ENCODE measurements at places on chromosomes 1 and 21.

GRCh38 chr1:56525489-56526041 is 53.8 kb downstream of the PLPP3 start:
- DNase-seq, result peak; percentile 11

GRCh38 chr1:222950892-222951291 is 136.1 kb downstream of the DISP1 start:
- DNase-seq, result no peak

DNA sequence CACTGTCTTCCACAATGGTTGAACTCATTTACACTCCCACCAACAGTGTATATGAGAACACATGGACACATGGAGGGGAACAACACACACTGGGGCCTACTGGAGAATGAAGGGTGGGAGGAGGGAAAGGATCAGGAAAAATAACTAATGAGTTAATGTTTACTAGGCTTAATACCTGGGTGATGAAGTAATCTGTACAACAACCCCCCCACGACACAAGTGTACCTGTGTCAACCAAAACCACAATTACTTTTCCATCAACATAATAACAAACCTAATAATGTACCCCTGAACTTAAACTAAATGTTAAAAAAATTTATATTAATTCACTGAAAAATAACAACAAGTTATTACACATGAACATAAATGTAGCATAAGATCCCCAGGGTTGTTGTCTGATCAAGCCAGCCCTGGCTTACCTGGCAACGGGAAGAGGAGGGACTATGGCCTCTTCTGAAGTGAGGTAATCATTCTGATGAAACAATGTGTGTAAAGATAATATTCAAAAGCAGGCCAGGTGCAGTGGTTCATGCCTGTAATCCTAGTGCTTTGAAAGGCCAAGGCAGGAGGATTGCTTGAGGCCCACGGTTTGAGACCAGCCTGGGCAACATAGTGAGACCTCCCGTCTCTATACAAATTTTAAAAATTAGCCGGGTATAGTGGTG is 40.8 kb upstream of the HEATR1 start:
- no peak for DNase-seq

DNA sequence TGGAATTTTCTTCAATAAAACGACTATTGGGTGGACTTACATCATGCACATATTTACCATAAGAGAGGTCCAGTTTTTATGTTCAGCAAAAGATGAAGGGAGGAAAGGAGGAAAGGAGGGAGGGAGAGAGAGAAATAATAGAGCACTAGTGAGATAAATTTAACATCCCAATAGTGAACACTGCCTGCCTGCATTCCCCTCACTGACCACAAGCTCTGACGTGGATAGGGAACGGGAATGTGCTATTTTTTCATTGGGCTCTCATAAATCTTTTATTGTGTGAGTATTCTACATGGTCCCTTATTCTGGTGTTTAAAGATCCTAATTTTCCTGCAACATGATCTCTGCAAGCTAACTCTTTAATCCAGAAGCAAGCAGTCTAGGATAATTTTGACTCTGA is 82.1 kb downstream of the TTC3 start:
- no peak for DNase-seq

- DNase-seq, result no peak
Observed at GRCh38 chr1:184937729-184938128, 36.6 kb downstream of the NIBAN1 start.

GRCh38 chr1:114080511-114081436 is 72.9 kb downstream of the SYT6 start:
- no peak for DNase-seq

DNA sequence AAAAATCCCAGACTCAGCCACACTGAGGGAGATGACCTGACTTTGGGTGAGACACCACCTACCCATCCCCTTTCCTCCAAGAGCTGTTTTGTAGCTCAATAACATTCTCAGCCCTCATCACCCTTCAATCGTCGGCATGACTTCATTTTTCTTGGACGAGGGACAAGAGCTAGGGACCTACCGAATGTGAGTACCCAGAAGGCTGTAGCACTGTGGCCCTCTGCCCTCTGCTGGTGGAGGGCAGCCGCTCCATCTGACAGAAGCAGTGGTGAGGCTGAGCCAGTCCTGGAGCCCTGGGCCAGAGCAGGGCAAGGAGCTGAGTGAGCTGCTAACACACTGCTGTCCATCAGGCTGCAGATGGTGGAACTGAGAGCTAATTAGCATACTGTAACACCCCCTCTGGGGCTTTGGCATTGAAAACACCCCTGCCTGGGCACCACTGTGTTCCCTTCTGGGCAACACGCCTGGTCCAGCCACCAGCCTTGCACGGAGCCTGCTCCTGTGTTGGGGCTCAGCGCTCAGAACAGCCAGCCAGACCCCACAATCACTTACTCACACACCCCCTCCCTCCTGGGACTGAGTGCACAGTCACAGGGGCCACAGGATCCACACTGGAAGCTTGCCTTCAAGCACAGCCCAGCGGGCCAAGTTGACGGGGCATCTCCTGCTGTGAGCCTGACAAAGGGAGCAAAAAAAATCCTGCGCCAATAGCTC is 18.3 kb upstream of the ALPL start:
- DNase-seq, result no peak

DNA sequence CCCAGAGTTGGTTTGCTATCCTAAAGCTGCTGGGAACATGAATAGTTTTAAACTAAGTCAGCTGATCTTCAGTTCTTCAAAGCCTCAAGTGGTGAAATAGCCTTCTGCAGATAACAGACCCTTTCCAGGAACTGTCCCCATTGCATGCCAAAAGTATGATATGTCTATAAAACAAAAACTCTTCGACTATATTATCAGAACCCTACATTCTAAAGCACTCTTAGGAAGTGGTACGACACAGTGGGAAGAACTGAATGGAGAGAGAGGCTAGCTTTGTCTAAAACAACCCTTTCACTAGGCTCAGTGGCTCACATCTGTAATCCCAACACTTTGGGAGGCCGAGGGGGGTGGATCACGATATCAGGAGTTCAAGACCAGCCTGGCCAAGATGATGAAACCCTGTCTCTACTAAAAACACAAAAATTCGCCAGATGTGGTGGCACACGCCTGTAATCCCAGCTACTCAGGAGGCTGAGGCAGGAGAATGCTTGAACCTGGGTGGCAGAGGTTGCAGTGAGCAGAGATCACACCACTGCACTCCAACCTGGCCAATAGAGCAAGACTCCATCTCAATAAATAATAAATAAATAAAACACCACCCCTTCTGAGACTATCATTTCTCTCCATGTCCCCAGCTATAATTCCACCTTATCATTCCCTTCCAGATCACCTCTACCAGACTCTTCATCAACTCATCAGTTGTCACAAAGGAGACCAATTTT is 2.2 kb upstream of the FRRS1 start:
- no peak for DNase-seq

DNA sequence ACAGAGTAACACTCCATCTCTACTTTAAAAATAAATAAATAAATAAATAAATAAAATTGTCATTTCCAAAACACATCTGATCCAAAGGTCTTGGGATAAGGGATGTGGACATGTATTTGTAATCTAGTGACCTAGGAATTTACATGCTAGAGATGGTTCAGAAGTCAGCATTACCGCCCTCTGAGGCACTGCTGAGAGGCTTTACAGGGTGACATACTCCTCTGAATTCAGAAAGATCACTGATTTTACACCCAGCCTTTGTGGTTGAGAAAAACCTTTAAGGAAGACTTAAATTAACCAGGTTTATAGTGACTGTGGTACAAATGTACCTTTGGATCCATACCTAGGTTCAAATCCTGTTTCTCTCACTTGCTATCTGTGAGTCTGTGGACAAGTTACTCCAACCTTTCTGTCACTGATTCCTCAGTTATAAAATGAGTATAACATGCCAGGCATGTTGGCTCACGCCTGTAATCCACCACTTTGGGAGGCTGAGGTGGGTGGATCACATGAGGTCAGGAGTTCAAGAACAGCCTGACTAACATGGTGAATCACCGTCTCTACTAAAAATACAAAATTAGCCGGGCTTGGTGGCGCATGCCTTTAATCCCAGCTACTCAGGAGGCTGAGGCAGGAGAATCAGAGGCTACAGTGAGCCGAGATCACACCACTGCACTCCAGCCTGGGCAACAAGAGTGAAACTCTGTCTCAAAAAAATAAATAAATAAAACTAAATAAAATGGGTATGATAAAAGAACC is 20.1 kb downstream of the OSBPL9 start:
- DNase-seq, result no peak

DNA sequence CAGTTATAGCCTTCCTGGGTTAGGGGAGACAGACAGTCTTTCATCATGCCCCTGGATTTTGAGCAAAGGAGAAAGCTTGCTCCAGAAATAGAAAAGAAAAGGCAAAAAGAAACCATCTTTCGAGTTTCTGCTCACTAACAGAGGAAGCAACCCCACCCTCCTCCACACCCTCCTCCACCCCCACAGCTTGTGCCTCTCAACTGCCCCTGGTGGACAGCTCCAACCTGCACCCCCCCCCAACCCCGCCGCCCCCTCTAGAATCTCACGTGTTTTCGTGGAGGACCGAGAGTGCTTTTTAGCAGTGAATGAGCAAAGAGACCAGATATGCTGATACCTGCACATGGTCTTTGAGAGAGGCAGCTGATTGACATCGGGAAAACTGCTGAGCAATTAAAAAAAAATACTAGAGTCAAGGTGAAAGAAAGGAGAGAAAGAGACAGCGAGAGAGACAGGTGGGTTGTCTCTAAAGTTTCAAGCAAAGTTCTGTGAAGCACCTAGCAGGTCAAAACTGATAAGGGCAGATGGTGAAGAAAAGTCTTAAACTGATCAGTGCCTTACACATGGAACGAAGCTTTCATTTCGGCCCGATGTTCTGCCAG is 358.3 kb downstream of the KIF26B start:
- DNase-seq, result peak; percentile 29

- DNase-seq, result no peak
Observed at GRCh38 chr1:67469431-67469830, 39.2 kb upstream of the SERBP1 start.

- no peak for DNase-seq
Observed at GRCh38 chr1:112672009-112672408, 2.5 kb upstream of the MOV10 start.

GRCh38 chr1:15605398-15606383 is 11.6 kb upstream of the DDI2 start:
- no peak for DNase-seq

- no peak for DNase-seq
Observed at GRCh38 chr1:244272471-244273261, 179.0 kb downstream of the ADSS2 start.

DNA sequence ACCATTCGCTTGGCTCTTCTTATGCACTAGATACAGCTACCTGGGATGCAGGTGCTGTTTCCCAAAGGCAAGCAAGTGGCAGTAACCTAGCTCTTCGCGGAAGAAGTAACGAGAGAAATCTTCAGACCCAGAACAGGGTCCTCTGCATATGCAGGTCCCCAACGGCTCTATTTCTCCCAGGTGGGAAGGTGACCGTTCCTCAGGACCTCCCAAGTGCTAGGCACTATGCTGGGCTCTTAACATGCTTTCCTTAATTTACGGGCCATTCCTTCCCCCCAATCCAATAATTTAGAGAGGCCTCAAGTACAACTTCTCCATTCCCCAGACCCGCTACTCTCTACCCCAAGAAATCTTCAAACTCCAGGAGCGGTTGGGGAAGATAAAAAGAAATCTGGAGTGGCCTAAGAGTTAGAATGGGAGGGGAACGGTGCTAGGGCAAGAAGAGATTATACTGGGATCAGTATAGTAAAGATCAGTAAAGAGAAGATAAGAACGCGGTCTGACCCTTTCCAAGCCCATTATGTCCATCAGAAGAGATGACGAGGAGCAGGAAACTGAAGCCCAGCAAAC is 410 bp downstream of the TXNDC12 start:
- DNase-seq, result no peak

- no peak for DNase-seq
Observed at GRCh38 chr1:78619803-78620579, at the start of gene IFI44L. Gene IFI44L, plus strand, starts transcription at chr1:78620448. Its CDS starts 7,468 bp downstream, at chr1:78627916.

DNA sequence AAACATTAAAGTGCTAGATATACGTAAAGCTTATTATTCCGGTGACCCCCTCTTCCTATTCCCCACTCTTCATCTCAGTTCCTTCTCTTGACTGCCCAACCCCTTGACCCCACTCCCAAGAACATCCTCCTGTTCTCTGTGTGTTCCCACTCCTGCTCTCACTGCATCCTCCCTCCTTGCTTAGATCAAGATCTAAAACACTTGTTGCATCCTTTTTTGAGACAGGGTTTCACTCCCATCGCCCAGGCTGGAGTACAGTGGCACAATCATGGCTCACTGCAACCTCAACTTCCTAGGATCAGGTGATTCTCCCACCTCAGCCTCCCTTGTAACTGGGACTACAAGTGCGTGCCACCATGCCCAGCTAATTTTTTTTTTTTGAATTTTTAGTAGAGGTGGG is 13.5 kb downstream of the ATP2B4 start:
- DNase-seq, result no peak

DNA sequence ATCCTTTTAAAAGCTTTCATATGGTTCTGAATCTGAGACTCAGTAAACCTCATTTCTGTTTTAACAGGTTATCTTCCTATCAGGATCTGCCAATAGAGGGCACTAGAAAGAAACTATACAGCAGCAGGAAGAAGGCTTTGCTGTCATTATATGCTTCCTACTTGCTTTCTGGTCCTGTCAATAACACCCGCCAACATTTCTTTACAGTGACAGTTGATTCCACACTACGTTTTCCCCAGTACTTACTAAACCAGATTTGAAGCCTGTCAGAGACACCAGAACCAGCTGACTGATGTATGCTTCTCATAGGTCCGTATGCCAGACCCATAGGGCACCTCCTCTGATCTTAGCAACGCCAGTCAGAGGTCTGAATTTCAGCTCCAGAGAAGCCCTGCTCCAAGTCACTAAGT is 341.0 kb upstream of the NEGR1 start:
- no peak for DNase-seq

DNA sequence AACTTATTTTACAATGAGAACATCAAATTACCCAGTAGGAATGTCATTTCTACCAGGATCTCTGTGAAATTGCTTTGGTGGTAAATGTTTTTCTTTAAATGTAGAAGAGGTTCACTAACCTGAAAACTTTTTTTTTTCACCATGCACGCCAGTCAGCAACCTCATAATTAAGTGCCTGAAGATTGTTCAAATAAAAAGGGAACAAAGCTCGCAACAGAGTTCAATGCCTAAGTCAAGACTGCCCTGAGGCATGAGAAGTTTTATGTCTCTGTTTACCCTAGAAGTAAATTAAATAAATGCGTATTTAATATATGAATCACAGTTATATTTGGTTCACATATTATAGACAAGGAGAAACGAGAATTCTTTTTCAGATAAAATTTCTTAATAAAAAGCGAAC is 13.8 kb upstream of the SYDE2 start:
- DNase-seq, result no peak

DNA sequence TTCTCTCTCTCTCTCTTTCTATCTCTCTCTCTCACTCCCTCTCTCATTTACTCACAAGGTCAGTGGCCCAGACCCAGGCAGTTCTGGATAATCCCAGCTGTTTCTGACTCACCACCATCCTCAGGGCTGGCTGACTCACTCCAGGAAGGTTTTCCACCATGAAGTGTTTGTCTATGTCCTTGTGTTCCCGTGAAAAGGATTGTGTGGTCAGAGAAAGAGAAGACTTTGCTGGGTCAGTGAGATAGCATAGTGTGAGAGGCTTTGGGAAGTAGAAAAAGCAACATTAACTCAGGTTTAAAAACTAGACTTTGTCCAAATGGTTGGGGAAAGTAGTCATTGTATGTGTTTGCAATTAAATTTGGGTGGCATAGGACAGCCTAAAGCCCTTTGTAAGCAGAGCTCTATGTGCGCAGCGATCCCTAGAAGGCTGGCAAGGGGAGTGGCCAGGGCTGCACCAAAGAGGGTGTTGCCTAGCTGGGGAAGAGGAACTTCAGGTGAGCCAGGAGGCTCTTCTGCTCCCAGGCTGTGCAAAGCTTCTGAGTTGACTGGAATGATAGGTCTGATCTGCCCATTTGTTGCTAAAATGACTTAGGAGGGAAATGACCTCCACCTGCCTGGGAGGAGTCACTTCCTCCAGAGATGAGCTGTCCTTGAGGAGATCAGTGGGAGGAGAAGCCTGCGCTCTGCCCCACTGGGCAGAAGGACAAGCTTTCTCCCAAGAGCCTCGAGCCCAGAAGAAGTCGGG is 4.9 kb upstream of the CAPN2 start:
- no peak for DNase-seq

Data from amygdala (tissue), 56 donors.